ENCODE measurements at places on chromosomes 1 and 21.
A peak's percentile ranks its signal among the peaks of the same experiment; 100 is the strongest.

DNA sequence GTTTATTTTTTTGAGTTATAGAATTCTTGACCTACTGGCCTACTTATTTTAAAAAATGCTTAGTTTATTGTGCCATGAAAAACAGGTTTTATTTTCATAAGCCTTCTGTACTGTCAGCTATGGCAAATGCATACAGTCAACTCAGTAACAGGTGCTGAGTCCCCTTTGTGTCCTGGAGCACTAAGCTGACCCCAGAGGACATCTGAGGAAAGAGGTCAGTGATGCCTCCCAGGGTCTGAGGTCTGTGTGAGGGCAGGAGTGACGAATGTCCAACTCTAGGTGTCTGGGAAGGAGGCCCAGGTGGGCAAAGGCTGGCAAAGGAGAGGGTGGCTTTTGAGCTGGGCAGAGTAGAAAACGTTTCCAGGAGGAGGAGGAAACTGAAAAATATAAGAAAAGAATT lies 7.8 kb upstream of the TMEM201 start:
- no peak for DNase-seq

DNA sequence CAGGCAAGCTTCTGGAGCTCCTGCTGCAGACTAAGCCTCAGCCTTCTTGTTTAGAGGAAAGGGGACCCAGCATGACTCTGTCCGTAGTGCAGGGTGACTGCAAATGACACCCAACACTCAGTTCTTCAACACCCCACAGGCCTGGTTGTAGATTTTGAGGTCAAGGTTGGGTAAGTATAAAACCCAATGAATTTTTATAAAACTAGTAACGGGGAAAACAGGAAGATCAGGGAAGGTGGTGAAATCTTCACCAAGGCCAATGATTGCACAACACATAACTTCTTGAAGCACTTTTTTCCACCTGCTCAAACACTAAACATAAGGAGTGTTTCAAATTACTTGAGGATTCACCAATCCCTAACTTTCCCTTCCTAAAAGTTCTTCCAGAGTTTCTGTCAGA lies 89.4 kb upstream of the JAK1 start:
- no peak for DNase-seq

DNA sequence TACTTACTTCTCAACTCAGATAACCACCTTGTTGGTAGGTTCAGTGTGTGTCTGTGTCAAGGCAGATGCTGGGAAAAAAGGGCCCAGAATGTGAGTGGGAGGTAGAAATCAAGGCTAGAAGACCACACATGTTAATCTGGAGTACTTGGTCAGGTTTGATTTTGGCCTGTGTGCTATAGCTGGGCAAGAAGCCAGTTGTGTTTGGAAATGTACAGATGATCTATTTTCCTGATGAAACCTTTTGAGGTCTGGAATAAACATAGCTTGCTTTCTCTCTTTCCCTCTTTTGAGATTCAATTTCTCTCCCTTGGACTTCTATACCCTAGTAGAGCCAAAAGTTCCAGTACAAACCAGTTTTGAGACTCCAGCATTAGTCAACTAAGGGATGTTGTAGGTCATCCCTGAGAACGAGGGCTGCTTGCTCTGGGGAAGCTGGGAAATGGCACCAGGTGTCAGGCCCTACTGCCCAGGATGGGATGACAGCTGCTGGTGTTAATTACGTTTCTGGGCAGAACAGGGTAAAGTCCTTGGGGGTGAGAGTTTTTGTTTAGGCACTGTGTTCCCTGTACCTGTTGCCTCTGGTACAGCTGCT lies 15.8 kb downstream of the MAPKAPK2 start:
- no peak for DNase-seq

- DNase-seq, result no peak
Observed at GRCh38 chr1:235831148-235831547, 35.6 kb downstream of the LYST start.

GRCh38 chr1:202167708-202168415 lies 7.5 kb upstream of the PTPN7 start:
- DNase-seq, result peak; percentile 76

DNA sequence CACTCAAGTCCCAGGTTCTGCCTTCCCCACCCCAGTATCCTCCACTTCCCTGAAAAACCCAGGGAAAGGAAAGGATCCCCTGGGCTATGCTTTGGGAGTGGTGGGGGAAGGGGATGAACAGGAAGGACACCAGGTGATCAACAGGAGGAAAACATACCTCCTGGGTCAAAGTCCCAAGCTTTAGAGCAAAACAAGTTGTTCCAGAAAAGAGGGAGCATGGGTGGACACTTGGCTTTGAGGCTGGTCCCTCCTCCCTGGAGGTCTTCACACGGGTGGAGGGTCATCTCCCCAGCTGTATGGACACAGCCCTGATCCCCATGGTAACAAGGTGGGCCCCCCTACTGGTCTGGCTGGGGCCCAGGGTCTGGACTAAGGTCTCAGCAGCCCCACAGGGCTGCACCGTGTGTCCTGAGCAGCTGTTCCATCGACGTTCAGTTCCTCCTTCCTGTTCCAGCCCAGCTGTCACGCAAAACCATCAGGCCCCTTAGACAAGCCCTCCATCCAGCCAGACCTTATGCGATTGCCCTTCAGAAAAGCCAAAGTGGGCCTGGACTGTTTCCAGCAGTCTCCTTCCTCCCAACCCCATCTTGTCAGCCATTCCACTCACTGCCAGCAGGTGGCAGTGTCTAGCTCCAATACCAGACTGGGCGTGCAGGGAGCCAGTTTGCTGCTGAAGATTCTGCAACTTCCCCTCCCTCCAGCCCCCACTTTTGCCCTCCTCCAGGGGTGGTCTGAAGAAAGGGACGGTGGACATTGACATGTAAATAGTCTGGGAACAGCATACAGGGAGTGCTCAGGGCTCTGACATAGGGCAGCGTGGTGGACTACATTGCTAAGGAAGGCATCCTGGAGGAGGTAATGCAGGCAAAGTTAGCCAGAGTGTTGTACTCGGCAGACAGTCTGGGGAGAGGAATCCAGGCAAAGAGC lies 2.9 kb upstream of the PDZK1IP1 start:
- DNase-seq, result peak; percentile 41

- no peak for DNase-seq
Observed at GRCh38 chr1:76294482-76295194, 220.1 kb downstream of the ST6GALNAC3 start.

GRCh38 chr1:245168906-245169305 lies 14.1 kb downstream of the KIF26B start:
- no peak for DNase-seq

GRCh38 chr1:192158181-192158580 lies at the start of gene RGS18:
Gene RGS18, plus strand, starts transcription at chr1:192158462. Its CDS starts 176 bp downstream, at chr1:192158638.
- no peak for DNase-seq

GRCh38 chr1:246733704-246734103 lies 9.5 kb downstream of the SCCPDH start:
- DNase-seq, result no peak

- DNase-seq, result no peak
Observed at GRCh38 chr21:44399955-44400790, 46.8 kb downstream of the TRPM2 start.

DNA sequence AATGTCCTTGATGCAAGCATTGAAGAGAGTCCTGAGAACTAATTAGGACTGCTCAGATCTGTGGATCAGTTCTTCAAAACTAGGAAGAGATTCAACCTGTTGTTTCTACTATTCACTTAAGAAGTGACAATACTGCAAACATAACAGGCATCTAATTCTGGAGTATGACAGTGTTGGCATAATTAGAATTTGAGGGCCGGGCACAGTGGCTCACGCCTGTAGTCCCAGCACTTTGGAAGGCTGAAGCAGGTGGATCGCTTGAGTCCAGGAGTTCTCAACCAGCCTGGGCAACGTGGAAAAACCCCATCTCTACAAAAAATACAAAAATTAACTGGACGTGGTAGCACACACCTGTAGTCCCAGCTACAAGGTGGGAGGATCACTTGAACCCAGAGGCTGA lies 8.0 kb upstream of the FOXJ3 start:
- no peak for DNase-seq

- no peak for DNase-seq
Observed at GRCh38 chr1:208731981-208732821, 488.0 kb upstream of the PLXNA2 start.

DNA sequence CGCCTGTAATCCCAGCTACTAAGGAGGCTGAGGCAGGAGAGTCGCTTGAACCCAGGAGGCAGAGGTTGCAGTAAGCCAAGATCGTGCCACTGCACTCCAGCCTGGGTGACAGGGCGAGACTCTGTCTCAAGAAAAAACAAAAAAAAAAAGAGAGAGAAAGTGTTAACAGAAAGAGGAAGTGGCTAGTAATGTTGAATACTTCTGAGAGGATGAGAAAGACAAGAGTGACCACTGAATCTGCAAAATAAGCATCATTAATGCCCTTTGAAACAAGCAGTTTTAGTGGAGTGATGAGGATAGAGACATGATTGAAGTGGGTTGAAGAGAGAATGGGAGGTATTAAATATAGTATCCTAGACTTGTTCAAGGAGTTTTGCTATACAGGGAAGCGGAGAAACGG lies 11.7 kb downstream of the MPZ start:
- no peak for DNase-seq

DNA sequence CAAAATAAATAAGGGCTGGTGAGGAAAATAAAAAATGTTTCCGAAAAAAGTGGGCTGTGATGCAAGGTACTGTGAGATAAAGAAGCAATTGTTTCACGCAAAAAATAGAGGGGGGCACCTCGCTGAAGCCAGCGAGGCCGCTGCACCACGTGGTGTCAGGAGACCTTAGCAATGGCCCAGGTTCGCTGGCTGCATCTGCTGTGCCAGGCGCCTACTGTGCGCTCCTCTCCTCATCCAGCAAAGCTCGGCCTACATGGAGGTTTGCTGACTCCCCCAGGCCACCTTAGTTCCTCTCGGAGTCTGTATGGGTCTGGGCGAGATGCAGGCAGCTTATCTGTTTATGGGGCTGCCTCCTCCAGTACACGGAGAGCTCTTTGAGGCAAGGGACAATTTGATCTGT lies 119.6 kb downstream of the NR5A2 start:
- no peak for DNase-seq

DNA sequence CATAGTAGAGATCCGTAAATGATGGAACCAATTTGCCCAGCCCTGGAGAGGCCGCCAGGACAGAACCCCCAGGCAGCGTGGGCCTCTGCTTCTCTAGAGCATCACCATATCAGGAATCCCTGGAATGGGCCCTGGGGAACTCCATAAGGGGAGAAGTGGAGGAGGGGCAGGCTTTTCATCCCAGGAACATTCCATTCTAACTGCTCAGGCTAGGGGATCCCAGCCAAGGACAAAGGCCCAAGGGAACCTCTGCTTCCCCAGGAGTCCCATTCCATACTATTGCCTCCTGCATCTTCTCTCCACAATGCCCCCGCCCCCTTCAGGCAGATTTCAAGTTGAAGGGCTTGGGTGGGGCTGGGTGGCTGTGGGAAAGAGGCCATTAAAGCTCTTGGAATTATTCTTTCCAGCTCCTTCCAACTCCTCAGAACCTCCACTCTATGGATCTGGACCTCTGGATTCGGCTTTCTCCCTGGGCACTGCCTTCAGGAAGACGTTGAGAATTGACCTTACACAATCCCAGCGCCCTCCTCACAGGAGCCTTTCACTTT lies 6.0 kb downstream of the TRNP1 start:
- DNase-seq, result peak; percentile 94

DNA sequence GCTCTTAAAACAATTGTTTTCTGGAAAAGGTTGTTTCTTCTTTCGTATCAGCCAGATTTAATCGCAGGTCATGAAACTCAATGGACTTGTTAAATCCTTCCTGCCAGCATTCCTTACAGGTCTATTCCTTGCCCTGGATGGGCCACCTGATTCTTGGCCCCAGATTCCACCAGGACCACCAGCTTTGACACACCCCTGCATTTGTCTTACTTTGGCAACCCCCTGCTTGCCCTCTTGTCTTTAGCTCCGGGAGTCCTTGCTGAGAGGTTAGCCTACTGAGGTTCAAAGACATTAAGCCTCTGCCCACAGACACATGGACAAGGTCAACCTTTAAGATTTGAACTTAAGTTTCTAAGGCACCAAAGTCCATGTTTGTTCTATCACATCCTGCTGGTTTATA lies 27.1 kb upstream of the DAB1 start:
- no peak for DNase-seq

DNA sequence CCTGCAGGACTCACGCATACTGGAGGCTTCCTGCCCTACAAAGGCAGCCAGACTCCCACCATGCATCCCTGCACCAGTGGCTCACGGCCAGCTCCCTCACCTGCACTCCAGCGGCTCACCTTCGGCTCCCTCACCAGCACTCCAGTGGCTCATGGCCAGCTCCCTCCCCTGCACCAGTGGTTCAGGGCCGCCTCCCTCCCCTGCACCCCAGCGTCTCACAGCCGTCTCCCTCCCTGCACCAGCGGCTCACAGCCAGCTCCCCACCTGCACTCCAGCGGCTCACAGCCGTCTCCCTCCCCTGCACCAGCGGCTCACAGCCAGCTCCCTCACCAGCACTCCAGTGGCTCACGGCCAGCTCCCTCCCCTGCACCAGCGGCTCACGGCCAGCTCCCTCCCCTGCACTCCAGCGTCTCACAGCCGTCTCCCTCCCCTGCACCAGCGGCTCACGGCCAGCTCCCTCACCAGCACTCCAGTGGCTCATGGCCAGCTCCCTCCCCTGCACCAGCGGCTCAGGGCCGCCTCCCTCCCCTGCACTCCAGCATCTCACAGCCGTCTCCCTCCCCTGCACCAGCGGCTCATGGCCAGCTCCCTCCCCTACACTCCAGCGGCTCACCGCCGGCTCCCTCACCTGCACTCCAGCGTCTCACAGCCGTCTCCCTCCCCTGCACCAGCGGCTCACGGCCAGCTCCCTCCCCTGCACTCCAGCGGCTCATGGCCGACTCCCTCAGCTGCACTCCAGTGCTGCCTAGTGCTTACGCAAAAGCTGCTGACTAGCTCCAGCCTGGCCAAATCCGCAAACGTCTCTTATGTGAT lies 324.5 kb downstream of the NPHP4 start:
- DNase-seq, result no peak

DNA sequence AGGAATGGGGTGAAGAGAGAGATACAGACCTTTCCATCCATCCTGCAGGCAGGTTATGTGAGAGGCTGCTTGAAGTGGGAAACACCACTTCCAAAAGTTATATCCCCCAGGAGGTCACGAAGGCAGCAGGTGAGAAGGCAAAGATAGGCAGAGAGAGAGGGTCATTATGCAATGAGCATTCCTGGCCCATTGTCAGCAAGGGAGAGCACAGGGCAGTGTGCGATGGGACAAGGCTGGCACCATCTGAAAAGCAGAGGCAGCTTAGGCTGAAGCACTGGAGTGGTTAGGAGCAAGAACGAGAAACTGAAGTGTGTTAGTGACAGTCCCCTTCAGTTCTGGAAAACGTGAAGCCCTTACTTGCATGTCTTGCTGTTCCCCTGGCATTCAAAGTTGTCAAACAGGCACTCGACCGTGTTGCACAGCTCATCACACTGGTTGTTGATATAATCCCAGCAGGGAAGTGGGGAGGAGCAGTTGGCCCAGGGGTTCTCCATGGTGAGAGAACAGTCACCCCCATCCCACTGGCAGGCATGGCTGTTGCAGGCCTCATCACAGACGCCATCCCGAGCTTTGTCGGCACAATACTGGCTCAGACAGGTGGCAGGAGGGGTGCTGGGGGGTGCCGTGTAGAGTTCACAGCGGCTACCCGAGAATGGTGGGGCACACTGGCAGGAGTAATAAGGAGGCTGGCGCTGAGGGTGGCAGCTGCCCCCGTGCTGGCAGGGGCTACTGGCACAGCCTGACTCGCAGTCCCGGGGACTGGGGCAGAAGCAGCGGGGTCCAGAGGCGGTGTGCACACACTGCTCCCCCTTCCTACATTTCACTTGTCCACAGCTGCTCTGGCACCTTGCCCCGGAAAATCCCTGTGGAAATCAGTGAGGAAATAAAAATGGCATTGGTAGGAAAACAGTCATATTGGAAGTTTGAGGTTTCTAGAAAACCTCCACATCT lies 28.9 kb upstream of the ADAM30 start:
- DNase-seq, result no peak

GRCh38 chr1:40341491-40342380 lies 24.6 kb upstream of the COL9A2 start:
- DNase-seq, result no peak

- DNase-seq, result no peak
Observed at GRCh38 chr1:42266253-42267135, 68.5 kb downstream of the FOXJ3 start.
